Posterior vena cava (tissue), 2 donors: ENCODE measurements at places on chromosomes 7 and 10. TPM values are rescaled to one million over a fixed set of nuclear protein-coding genes. Genes with fewer than 3 reads are reported as not detected.

Gene GDF2
- total RNA-seq, result not detected

Gene GNGT1
- total RNA-seq, result not detected

Gene HGF
- 18.8 TPM for total RNA-seq

Gene SSBP1
- 69.4 TPM for total RNA-seq

Gene STEAP1B
- 2.8 TPM for total RNA-seq

Gene ZC3HAV1L
- total RNA-seq, result 9.2 TPM

Gene OR2A5
- total RNA-seq, result not detected

Gene NEBL
- 3.1 TPM for total RNA-seq

Gene HOXA7
- total RNA-seq, result 6.7 TPM

Gene MKI67
- total RNA-seq, result 2.0 TPM

Gene RBM20
- 2.0 TPM for total RNA-seq

Gene OR2A42
- total RNA-seq, result 0.14 TPM

Gene ABCF2
- total RNA-seq, result 24.4 TPM

Gene CCSER2
- 108 TPM for total RNA-seq

Gene HOXA2
- total RNA-seq, result 1.3 TPM
